ENCODE measurements at places on chromosomes 12 and 14. TPM values are rescaled to one million over a fixed set of nuclear protein-coding genes. Genes with fewer than 3 reads are reported as not detected.

DNA sequence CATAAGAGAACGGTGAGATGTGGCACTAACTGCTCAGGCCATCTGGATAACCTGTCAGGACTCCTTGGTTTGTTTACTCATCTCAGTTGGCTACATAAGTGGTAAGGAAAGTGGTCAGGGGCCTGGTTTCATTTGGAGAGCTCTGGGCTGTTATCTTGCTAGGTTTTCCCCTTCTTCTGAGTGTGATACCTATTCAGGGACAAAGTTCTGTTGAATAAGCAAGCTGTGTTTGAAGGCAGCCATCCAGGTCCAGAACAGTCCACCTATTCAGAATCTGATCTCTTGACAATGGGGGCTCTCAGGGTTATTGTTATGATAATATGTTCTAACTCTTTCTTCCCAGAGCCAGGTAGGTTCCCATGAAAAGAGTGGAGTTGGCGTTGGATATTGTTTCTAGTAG, 194.9 kb downstream of the PAH start:
- no peak for DNase-seq
- no peaks in the 10 kb centered on the region for H3K4me1 ChIP-seq
- H3K27ac ChIP-seq, result no peak overlapping the region
- H3K27me3 ChIP-seq, result no peaks in the 10 kb centered on the region
- no peaks in the 10 kb centered on the region for H3K36me3 ChIP-seq

GRCh38 chr12:51901881-51902280, 5.4 kb upstream of the ACVRL1 start:
- no peaks in the 10 kb centered on the region for H3K36me3 ChIP-seq
- no peak overlapping the region for H3K4me3 ChIP-seq
- no peak for DNase-seq
- H3K4me1 ChIP-seq, result peaks cover 2% of the 10 kb centered on the region

DNA sequence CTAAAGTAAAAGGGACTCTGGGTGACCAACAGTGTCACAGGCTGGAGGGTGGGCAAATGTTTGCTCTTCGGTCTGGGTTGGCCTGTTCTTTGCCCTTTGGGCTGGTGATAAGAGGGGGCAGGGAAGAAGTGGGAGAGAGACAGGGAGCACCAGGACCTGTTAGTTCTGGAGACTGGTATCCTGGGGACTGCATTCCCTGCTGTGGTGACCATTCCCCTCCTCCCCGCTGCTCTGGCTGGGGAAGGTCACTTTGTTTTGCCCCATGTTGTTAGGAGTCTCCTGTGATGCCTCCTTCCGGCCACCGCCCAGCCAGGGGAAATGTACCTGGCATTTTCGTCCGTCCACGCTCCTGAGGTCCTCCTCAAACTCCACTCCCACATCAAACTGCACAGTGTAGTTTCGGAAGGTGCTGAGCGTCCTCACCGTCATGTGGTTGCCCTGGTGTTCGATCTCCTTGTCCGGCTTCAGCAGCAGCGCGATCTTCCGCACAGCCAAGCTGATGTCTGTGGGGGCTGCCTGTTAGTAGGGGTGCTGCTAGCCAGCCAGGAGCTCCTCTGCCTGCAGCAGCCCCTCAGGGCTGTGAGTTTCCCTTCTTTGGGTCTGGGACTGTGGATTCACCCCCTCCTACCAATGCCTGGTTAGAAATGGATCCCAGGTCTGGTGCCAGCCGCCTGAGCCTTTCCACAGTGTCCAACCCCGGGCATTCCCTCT, 618 bp downstream of the RBP5 start:
- H3K4me1 ChIP-seq, result peaks cover 31% of the 10 kb centered on the region

PMCH gene
- total RNA-seq, result not detected

HNF1A gene
- total RNA-seq, result not detected

DNA sequence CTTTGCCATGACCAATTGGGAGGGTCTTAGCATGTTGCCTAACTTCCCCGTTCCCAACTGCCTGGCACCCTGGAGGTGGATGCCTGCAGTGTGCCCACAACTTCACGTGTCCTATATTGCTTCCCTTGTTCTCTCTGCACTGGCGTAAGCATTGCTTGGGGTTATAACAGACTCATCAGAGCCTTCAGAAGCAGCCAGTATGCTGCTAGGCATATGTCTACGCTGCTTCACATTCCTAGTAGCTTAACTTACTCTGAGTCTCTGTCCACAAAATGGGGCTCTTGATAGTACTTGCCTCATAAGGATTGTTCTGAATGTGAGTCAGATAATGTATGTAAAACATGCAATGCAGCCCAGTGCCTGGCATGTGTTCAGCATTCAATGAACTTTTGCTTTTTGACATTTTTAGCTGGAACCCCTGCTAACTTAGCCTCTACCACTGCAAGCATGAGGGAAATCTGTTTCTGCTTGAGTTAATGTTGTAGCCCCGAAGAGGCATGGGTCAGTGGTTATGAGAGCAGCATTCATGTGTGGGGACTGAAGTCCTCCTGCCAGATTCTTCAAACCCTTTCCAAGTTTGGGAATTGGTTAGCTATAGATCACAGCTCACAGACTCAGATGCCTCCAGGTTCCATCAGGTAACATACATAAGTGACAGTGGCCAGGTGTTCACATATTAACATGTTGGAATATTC, 2.8 kb downstream of the SLC5A8 start:
- no peaks in the 10 kb centered on the region for H3K36me3 ChIP-seq
- H3K4me3 ChIP-seq, result no peak overlapping the region
- H3K27me3 ChIP-seq, result peaks cover 24% of the 10 kb centered on the region
- no peak for DNase-seq
- H3K4me1 ChIP-seq, result no peaks in the 10 kb centered on the region

CMKLR1 gene
- total RNA-seq, result not detected

- no peak for DNase-seq
- no peak overlapping the region for H3K27ac ChIP-seq
- no peak overlapping the region for H3K4me3 ChIP-seq
- no peaks in the 10 kb centered on the region for H3K4me1 ChIP-seq
- no peaks in the 10 kb centered on the region for H3K36me3 ChIP-seq
- H3K27me3 ChIP-seq, result no peaks in the 10 kb centered on the region
Measured at GRCh38 chr14:59313144-59313651, 124.7 kb downstream of the DAAM1 start.

NKX2-8 gene
- not detected for total RNA-seq

- no peaks in the 10 kb centered on the region for H3K4me1 ChIP-seq
- no peaks in the 10 kb centered on the region for H3K27me3 ChIP-seq
- no peak overlapping the region for H3K27ac ChIP-seq
- no peak for DNase-seq
- H3K4me3 ChIP-seq, result no peak overlapping the region
Measured at GRCh38 chr14:91708795-91709194, 23.1 kb downstream of the CATSPERB start.

DNA sequence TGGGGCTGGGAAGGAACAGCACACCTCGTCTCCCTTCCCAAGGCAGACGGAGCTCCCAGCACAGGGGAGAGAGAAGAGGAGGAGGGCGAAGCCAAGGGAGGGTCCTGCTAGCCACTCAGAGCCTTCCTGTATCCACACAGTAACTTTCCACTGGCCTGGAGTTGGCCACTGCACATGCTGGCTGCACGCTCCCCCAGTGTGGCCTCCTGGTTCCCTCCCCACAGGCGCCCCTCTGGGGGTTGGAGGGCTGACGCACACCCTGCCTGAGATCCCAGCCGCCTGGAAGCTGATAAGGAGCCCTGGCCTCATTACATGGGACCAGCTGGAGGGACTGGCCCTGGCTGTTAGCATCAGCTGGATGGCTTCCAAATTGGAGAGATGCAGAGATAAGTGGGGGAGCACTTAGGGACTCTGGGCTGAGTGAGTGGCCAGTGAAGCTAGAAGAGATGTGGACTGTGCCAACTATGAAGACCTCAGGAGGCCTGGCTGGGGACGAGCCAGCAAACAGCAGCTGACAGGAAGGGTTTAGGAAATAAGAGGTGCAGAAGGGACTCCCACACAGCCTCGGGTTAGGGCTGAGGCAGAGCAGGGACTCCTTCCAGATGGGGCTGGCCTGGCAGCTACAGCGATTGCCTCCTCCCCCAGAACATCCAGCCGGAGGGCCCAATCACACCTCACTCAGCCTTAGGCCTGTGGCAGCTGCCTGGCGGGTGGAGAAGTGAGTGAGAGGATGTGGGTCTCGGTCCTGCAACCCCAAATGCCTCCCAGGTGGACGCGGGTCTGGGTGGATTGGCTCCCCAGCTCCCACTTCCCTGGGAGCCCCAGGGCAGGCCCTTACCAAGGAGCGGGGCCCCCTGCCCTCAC, 26.3 kb upstream of the BCDIN3D start:
- no peaks in the 10 kb centered on the region for H3K4me1 ChIP-seq
- DNase-seq, result no peak
- no peak overlapping the region for H3K4me3 ChIP-seq
- H3K27me3 ChIP-seq, result no peaks in the 10 kb centered on the region
- H3K36me3 ChIP-seq, result no peaks in the 10 kb centered on the region
- no peak overlapping the region for H3K27ac ChIP-seq

Measured in activated CD4-positive, alpha-beta T cell treated with anti-CD3 and anti-CD28 coated beads for 36 hours (primary cell).